HT1080 (cell line): ENCODE measurements at places on chromosomes 7 and 10. TPM values are rescaled to one million over a fixed set of nuclear protein-coding genes. Genes with fewer than 3 reads are reported as not detected.

Gene PAPSS2
- 16.6 and 20.9 TPM in 2 replicates for total RNA-seq

Gene PDE6C
- total RNA-seq = not detected in 2 replicates

Gene C10orf62
- total RNA-seq = not detected in 2 replicates

DNA sequence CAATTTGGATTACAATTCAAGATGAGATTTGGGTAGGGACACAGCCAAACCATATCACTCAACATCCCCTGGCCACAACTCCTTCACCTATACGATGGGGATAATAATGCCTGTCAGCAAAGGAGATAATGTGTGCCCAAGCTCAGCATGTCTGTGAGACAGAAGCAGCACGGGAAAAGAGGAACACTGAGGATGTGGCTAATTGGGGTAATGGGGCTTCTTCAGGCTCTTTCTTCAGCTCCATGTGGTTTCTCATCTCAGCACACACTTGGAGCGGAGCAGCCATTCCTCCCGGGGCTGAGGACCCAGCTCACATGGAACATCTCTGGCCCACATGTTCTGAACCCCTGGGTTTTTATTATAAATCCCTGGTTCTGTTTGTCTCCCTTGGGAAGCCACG lies 136.0 kb upstream of the NAMPT start:
- no peak for DNase-seq

- no peak for DNase-seq
These were observed 43.5 kb downstream of the NUP205 start for GRCh38 chr7:135601182-135601581.

- no peak for DNase-seq
These were observed 5.3 kb upstream of the LOXL4 start for GRCh38 chr10:98273057-98273850.

GRCh38 chr7:153943861-153944260 lies 108.3 kb upstream of the DPP6 start:
- DNase-seq = no peak

DNA sequence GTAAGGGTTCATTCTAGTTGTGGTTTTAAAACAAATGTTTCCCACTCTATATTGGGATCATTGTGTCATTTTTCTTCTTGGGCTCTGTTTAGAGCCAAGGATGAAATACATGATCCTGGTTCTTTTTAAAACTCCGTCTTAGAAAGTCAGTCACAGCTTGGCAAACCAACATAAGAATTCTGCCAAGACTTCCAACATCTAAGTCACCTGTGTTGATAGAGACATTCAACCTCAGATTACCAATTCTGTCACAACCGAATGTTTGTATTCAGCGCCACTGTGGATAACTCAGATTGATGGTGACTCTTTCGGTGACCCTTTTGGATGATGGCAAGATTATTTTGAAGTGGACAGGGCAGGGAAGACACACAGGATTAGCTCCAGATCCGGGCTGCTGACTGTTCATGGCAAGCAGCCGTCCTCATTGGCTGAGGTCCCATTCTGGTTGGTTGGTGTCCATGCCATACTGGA lies 255.4 kb downstream of the ARHGAP21 start:
- DNase-seq = no peak

- peak; percentile 15 for DNase-seq
These were observed 1.1 kb downstream of the AHR start for GRCh38 chr7:17299483-17299991.
